Fibroblast of skin of back (primary cell): ENCODE measurements at places on chromosomes 7 and 10.

GRCh38 chr7:122974229-122974628, 21.3 kb downstream of the TAS2R16 start:
- no peak for DNase-seq

- no peak for DNase-seq
Measured at GRCh38 chr7:141949451-141949850, 2.7 kb upstream of the CLEC5A start.

- DNase-seq: peak; percentile 50
Measured at GRCh38 chr7:137007001-137007694, 138.7 kb downstream of the CHRM2 start.

GRCh38 chr10:19904202-19904661, 88.0 kb downstream of the PLXDC2 start:
- DNase-seq: peak; percentile 94

DNA sequence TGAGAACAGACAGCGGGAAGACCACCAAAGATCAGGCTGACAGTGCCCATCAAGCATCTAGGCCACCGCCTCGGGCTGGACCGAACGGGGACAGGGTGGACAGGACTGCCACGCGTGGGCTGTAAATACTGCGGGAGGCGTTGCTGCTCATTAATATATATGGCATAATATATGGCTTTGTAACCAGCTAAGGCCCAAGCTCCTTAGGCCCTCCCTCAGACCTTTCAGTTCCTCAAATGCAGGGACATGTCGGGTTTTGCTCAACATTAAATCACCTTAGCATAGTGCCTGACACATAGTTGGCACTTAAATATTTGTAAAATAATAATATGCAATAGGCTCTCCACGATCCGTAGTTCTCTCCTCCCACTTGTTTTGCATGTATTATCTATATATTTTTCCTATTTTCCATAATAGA, 402 bp upstream of the TMEM168 start:
- DNase-seq: no peak

GRCh38 chr10:69729326-69730048, 72.2 kb upstream of the COL13A1 start:
- no peak for DNase-seq

DNA sequence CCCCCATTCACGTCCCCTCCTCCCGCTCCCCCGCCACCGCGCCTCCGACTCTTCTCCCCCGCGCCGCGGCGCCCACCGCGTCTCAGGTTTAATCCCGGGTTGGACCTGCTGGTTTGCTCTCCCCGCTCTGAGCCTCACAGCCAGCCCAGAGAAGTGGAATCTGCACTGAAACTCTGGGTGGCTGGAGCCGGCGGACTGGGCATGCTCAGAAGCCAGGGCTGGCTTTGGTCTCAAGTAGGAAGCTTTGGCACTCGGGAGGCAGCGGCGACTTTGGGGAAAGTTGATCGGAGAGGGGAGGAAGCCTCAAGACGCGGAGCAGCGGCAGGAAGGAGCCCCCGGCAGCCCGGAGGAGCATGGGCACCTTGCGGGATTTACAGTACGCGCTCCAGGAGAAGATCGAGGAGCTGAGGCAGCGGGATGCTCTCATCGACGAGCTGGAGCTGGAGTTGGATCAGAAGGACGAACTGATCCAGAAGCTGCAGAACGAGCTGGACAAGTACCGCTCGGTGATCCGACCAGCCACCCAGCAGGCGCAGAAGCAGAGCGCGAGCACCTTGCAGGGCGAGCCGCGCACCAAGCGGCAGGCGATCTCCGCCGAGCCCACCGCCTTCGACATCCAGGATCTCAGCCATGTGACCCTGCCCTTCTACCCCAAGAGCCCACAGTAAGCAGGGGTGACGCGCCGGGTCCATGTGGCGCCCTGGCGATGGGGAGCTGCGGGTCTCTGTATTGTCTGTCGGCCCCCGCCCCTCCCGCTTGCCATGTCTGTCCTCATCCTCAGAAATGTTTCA, at the start of gene PRKG1:
Gene PRKG1 (plus strand): TSS at position 250 of the 791 bp plus-strand sequence.
- peak; percentile 89 for DNase-seq

DNA sequence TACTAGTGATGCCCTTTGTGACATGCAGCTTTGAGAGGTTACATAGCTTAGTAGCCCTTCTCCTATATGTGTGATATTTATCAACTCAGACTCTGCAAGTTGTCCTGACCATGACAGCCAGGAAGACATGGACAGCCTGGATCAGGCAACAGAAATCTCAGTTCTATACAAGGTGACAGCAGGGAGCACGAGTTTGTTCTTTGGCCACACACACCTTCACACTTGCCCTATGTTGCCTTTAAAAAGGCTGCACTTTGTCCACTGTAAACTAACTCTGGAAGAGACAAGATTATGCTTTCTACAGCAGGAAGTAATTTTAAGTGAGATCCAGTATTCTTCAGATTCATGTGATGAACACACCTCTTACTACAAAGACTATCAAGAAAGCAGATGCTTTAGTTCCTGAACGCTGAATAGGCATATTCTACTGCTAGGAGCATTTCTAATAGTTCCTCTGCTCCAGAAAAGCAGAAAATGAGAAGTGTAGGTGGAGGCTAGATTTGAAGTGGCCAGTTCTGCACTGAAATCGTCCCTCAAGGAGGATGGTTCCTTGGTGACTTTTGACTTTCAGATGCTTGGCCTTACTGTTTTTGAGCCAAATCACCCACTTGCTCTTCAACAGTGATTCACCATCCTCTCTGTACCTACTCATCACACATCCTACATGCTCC, 239.2 kb downstream of the COBL start:
- no peak for DNase-seq

- DNase-seq: no peak
Measured at GRCh38 chr10:28391283-28391682, 88.4 kb upstream of the MPP7 start.

- no peak for DNase-seq
Measured at GRCh38 chr10:116071453-116072148, 201.4 kb downstream of the GFRA1 start.

- peak; percentile 43 for DNase-seq
Measured at GRCh38 chr7:105480931-105481330, 41.1 kb downstream of the PUS7 start.

DNA sequence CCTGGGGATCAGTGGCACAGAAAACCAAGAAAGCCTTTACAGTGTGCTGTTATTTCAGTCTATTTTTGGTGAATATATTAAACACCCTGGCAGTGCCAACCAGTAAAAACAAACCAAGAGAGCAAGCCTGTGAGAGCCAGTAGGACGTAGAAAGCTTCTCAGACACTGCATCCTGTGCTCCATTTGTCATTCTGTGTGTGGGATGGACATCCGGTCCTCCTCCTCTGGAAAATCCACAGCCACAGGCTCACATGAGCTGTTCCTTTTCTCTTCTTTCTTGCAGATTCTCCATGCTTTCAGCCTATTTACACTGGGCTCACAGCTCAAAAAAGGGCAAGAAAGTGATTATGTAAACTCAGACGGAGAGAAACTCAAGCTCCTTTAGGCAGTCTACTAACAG, 119.7 kb upstream of the YAE1 start:
- DNase-seq: no peak

DNA sequence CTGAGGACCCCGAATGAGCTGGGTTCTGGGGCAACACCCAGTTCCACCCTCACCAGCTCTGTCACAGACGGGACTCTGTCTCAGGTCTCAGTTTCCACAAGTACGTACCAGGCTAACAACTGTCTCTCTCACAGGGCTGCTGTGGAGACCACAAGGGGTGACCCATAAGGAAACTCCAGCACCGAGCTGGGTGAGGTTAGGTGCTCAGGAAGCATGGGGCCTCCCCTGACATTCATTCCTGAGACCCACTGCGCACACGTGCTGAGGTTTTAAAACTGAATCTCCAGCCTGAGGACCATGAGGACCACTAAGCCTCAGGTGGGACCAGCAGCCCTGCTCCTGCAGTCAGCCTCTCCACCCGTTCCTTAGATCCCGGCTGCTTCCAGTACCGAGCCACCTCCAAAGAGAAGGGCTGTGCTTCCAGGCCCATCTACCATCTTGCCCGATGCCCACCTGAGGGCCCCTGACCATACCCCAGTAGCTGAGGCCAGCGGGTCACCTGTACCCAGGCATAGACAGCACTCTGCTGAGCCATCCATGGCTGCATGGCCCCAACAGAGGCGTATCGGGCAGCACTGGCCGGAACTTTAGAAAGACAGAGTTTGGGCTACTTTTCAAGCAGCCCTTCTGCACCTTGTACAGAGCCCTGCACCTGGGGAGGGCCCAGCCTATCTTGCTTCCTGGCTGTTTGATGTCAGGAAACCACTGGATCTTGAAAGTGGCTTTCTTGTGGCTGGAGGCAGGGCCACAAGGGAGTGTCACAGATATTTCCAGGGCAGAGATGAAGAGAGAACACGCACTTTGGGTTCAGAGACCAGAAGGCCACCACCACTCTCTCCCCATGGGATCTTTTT, 18.7 kb downstream of the HSPA12A start:
- DNase-seq: no peak

GRCh38 chr10:110701617-110701971, 57.5 kb downstream of the RBM20 start:
- DNase-seq: no peak

GRCh38 chr7:116342125-116342524, 131.8 kb downstream of the TES start:
- no peak for DNase-seq

GRCh38 chr10:124745673-124746072, 1.5 kb upstream of the FAM53B start:
- DNase-seq: peak; percentile 49
